ENCODE measurements at places on chromosomes 5 and 9.

DNA sequence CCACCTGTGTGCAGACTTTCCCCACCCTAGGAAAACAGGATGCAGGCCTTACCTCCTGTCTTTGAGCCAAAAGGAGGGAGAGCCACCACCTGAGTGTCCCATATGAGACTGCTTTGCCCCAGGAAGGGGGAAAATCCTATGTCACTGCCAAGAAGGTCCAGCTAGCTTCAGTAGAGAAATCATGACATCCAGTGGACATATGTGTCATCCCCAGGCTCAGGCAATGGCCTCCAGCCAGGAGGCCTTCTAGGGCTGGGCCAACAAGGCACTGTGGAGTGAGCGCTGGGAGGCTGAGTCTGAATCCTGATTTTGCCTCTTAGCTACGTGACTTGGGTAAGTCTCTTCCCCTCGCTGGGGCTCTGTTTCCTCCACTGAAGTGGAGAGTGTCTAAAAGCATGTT is 60.2 kb downstream of the SMIM23 start:
- no peak for DNase-seq

GRCh38 chr9:108153416-108153815 is 663.8 kb upstream of the KLF4 start:
- no peak for DNase-seq

GRCh38 chr9:95332860-95333259 is 15.4 kb upstream of the FANCC start:
- no peak for DNase-seq

DNA sequence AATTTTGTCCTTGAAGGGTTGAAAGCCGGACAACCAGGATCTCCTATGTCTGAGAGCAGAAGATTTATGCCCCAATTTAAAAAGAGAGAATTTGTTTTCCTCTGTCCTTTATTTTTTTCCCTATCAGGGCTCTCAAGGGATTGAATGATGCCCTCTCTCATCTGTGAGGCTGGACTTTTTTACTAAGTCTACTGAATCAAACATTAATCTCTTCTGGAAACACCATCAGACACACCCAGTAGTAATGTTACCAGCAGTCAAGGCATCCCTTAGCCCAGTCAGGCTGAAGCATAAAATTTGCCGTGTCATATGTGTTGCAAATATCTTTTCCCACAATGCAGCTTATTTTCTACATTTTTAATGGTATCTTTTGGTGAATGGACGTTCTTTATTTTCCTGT is 1497.9 kb downstream of the MAT2B start:
- no peak for DNase-seq

GRCh38 chr9:83153030-83153429 is 90.1 kb upstream of the RASEF start:
- no peak for DNase-seq

DNA sequence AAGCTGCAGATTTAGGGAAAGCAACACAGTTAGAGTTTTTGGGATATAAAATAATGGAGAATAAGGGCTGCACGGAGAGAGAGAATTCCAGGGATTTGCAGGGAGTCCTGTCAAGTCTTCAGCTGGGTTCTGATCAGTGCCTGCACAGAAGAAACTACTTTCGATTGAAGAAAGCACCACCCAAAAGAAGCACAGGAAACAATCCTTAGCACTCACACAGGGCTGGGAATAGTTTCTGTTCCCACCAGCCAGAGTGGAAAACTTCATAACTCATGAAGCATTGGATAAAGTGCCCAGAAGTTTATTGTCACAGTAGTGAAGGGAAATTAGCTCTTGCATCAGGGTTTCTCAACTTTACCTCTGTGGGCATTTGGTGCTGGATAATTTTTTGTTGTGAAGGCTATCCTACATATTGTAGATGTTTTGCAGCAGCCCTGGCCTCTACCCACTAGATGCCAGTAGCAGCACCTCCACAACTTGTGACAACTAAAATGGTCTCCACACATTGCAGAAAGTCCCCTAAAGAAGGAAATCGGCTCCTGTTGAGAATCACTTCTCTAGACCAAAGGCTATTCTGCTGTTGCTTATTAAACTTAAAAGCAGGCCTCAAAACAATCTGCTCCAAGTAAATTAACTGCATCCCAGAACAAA is 71.0 kb upstream of the FAM120A start:
- DNase-seq = no peak

DNA sequence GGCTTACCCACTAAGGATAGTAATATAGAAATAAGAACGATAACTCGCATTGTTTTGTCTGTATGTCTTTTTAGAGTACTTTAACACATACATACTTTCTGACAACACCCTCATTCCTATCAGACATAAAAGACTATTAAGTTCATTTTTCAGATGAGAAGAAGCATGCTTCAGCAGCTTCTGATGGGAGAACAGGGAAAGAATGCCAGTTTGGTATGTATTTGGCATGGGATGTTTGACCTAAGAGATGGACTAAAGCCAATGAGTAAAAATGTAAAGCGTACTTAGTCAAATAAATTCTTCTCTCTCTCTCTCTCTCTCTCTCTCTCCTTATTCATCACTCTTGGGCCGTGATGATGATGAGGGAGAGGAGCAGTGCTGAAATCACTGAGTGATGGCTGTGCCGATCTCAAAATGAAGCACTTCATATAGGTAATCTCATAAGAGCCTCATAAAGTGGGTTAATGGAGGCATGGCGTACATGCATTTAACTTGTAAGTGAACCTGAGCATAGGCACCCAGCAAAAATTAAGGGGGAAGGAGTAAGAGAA is 71.5 kb downstream of the SLIT3 start:
- no peak for DNase-seq

DNA sequence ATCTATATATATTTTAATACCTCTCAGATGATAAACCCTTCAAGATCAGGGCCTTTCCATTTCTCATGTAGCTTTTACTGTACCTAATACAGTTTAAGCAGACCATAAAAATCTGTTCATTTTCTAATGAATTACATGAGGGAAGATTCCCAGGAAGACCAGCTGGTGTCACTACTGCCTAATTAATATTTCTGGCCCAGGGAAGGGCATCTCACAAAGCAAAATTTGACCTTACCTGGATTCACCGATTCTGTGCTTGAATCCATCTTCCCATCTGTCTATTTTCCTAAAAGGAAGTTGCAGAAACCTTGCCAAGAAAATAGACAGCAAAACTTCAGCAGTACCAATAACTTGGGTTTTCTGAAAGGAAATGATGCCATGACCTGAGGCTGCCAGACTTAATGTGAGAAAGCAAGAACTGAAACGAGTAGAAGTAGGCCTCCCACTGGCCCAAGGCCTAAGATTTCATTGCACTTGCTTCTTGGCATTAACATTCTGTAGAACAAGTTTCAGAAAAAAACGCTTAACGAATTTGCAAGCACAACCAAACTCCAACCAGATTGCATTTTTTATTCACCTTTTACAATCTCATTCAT is 83.0 kb upstream of the GLIS3 start:
- no peak for DNase-seq

GRCh38 chr5:175384724-175385552 is 59.0 kb downstream of the DRD1 start:
- no peak for DNase-seq

DNA sequence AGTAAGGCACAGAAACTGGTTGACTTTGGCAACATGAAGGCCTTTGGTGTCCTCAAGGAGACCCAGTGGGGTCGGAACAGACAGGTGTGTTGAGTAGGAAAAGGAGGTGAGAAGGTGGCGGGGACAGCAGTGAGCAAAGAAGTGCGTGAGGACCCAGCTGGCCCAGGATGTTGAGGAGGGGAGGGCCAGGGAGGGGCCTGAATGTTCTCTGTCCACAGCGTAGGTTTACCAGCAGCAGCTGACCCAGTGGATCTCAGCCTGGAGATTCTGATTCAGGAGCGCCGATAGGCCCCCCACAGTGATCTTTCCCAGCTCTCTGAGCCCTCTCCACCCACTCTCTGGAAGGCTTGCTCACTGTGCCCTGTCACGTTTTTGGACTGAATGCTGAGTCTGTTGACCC is 88.5 kb downstream of the DAB2IP start:
- DNase-seq = no peak

DNA sequence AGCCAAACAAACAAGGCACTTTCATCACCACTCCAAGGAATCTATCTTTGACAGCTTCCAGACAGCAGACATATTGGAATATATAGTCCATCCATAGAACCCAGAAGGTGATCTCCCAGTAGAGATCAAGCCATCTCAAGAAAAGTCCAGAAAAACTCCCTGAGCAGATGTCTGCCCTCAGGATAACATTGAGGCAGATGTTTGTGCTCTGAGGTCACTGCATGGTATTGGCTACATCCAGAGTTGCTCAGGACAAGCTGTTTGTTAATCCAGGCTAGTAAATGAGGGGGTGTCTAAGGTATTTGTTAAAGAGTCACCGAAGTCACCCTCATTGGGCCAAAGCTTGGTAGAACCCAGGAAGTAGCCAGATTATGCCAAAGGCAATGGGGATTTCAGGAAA is 556.3 kb upstream of the KLF4 start:
- DNase-seq = no peak

- DNase-seq = no peak
These were observed 69.7 kb downstream of the PRLR start for GRCh38 chr5:35160486-35161116.

- DNase-seq = peak; percentile 51
These were observed 235.5 kb upstream of the ACTBL2 start for GRCh38 chr5:57718155-57718554.

- no peak for DNase-seq
These were observed 1.2 kb downstream of the COQ4 start for GRCh38 chr9:128323791-128324190.

- DNase-seq = no peak
These were observed 74.0 kb downstream of the C9orf85 start for GRCh38 chr9:71985297-71985911.

GRCh38 chr9:112285056-112285455 is 48.4 kb downstream of the PTBP3 start:
- no peak for DNase-seq

DNA sequence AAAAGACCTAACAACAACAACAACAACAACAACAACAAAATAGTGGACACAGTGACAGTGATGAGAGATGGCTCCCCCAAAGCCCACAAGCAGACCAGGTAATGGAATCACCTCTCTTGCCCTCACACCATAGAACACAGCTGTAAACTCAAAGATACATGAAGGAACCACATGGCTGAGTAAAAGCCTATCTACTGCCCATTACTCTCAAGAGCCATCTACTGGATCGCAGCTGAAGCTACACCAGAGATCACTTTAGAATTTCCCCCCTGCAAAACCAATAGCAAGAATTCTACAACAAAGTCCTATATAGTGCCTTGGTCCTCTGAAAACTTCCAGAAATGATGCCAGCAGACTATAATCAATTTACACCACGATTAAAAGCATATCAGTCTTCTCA is 1537.6 kb upstream of the CDH9 start:
- peak; percentile 46 for DNase-seq

- no peak for DNase-seq
These were observed 54.2 kb upstream of the PAM start for GRCh38 chr5:102700916-102701315.

DNA sequence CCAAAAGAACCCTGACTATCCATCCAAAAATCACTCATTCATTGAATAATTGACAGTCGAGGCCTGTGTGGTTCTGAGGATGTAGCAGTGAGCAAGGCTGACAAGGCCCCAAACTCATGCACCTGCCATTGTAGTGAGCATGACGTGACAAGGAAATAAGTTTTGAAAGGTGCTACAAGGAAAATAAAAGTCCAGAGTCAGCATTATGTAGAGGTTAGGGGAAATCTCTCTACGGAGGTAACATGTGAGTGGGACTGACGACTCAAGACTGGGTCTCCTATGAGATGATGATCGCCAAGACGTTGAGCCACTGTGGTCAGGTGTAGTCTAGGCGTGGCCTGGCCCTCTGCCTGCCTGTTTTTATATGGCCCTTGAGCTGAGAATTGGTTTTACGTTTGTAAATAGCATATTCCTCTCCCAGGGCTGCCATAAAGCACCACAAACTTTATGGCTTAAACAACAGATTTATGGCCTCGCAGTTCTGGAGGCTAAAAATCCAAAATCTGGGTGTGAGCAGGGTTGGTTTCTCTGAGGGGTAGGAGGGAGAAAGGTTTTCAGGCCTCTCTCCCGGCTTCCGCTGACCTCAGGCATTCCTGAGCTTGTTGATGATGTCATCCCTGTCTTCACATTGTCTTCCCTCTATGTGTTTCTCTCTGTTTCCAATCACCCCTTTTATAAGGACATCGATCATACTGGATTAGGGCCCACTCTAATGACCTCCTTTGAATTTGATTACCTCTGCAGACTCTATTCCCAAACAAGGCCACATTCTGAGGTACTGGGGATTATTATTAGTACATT is 206.4 kb upstream of the EGFLAM start:
- no peak for DNase-seq

DNA sequence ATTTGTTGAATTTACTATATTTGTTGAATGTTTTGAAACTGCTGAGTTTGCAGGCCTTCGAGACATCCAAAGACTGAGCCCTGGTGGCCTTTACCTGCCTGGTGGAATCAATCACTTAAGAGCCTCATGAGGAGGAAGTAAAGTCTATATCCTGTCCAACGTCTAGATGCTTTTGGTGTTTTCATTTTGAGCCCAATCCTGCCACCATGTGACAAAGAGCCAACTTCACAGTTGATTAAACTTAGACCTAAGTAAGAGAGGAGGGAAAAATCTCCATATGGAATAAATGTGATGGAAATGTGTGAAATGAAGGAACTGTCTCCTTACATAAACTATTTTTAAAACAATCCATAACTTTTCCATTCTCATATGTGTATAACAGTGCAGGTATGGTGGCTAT is 220.1 kb downstream of the PRR16 start:
- DNase-seq = peak; percentile 8

DNA sequence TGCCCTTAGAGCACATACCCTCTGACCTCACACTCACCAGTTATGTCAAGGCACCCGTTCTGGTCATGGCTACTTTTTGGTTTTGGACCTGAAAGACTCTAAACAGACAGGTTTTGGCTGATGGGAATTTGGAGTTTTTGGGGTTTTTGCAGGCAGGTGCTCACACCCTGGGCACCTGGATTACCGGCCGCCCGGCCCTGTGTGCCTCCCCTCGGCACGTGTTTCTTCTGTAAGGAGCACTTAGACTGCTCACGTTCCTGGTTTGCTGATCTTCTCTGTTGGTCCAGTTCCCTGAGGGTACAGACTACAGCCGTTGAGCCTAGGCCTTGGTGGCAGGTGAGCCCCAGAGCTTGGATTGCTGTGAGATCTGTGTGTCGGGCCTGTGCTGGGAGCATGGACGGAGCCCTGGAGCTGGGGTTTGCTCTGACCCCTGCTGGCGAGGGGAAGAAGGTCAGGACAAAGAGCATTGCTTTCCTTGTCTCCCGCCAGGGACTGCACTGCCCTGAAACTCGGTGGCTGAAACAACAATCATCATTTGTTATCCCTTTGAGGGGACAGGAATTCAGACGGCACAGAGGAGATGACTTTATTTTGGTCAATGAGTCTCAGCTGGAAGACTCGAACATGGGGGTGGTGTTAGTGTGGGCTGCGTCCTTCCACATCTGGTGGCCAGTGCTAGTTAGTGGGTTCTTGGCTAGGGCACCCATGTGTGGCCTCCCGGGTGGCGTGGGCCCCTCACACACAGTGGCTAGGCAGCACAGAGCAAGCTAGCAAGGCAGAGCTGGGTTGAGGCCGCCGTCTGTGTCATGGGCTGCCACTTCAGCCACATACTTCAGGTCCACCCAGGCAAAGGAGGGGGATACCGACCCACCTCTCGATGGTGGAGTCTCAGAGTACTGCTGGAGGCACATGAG is 76.4 kb downstream of the EHMT1 start:
- DNase-seq = no peak

- DNase-seq = no peak
These were observed 84.1 kb downstream of the SNX18 start for GRCh38 chr5:54601411-54602230.

Measured in HT1080 (cell line).